ENCODE measurements at places on chromosomes 3 and 15.

GRCh38 chr3:43531835-43532234 lies 90.0 kb downstream of the ANO10 start:
- peak; percentile 83 for DNase-seq

GRCh38 chr3:164507886-164508285 lies 570.4 kb downstream of the SI start:
- no peak for DNase-seq

DNA sequence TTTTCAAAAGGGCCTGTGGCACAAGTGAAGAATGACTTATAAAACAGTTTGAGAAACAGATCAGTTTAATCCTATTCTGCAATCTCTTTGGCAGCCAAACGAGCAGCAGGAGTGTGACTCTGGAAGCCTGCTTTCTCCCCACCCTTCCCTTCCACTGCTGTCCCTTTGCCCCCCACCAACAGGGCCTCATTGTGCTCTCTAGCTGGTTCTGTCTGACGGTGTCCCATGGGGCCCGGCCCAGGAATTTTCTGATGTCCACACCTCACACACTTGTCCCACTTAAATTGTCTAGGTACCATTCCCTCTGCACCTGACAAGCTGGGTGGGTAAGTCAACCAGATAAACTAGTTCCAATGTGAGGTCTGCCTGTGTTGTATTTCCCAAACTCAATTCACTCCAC lies 16.4 kb downstream of the SLCO2A1 start:
- DNase-seq = no peak

GRCh38 chr15:20340931-20341661 lies 200.5 kb downstream of the GOLGA6L6 start:
- DNase-seq = peak; percentile 14

DNA sequence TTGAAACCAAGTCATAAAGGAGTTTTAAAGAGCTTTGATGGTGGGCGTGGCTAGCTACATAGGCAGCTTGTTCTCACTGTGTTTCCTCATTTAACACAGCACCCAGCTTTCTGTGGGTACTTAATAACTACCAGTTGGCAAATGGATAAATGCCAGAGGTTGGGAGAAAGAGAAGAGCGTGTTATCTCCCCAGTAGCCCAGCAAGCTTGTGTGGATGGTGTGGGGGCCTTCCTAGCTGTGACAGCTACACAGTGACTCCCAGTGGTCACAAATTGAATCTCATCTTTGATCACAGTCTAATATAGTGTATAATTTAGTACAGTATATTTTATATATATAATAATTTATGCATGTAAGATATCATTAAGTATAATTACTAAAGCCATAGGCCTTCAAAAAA lies 984.1 kb downstream of the EPHA3 start:
- DNase-seq = peak; percentile 59

GRCh38 chr3:194472290-194472920 lies 14.4 kb downstream of the ATP13A3 start:
- peak; percentile 85 for DNase-seq

GRCh38 chr15:73028831-73029451 lies 23.3 kb upstream of the NEO1 start:
- DNase-seq = no peak

- DNase-seq = no peak
Measured at GRCh38 chr3:170012683-170013400, 25.0 kb upstream of the GPR160 start.

DNA sequence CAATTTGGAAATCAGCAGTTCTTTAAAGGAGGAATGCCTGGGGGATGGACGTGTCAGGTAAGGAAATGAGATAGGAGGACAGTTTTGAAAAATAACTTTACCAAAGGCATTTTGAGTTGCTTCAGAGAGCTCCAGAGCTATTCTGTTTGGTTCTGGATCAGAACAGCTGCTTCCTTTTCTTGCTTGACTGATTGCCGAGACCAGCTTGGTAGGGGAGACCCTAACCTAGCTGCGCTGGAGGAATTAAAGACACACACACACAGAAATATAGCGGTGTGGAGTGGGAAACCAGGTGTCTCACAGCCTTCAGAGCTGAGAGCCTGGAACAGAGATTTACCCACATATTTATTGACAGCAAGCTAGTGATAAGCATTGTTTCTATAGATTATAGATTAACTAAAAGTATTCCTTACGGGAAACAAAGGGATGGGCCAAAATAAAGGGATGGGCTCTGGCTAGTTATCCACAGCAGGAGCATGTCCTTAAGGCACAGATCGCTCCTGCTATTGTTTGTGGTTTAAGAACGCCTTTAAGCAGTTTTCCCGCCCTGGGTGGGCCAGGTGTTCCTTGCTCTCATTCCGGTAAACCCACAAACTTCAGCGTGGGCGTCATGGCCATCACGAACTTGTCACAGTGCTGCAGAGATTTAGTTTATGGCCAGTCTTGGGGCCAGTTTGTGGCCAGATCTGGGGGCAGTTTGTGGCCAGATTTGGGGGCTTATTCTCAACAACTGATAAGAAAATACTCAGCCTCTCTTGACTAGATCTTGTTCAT lies 556.0 kb downstream of the ROBO1 start:
- no peak for DNase-seq

GRCh38 chr3:94365006-94365405 lies 302.1 kb downstream of the NSUN3 start:
- DNase-seq = no peak

DNA sequence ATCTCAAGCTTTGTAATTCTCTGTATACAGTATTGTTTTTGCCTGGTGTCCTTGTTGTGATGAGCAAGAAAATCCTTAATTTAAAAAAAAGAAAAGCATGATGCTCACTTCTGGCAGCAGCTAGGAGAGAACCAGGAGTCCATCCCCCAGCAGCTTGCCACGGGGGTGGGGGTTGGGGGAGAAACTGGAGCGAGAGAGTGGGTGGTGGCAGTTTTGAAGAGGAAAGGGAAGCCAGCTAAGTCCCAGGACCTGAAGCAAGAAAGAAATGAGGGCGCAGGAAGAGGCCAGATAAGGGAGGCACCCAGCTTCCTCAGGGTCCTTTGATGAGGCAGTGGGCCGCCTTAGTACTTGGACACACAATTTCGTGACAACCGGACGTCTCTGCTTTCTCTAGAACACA lies 23.5 kb downstream of the CHAC1 start:
- DNase-seq = no peak

GRCh38 chr3:57890874-57891273 lies 117.3 kb upstream of the FLNB start:
- no peak for DNase-seq

GRCh38 chr3:136925425-136926190 lies 32.2 kb upstream of the IL20RB start:
- no peak for DNase-seq

- no peak for DNase-seq
Measured at GRCh38 chr15:66157507-66157906, 96.0 kb downstream of the MEGF11 start.

GRCh38 chr3:10164546-10165393 lies at the start of gene IRAK2:
Gene IRAK2 (plus strand): TSS chr3:10164919. CDS start chr3:10164955, 36 bp downstream.
- peak; percentile 71 for DNase-seq

DNA sequence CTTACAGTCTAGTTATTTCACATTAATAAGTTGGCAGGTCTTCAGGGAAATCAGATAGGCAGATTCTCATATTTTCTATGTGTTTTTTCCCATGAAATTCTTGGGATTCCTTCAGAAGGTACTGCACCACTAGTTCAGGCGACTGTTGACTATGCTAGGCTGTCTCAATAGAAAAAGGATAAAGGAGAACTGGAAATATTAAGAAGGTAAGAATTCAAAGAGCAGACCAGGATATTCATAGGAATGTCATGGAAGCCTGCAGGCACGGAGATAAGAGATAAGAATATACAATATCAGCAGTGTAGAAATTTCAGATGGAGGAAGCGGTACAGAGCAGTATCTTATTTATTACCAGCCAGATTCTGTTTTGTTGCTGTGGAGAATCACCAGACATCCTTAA lies 432.1 kb upstream of the MDFIC2 start:
- no peak for DNase-seq

GRCh38 chr15:78762985-78763795 lies 48.1 kb downstream of the ADAMTS7 start:
- DNase-seq = no peak

- no peak for DNase-seq
Measured at GRCh38 chr3:46844397-46844796, 18.8 kb downstream of the MYL3 start.

- peak; percentile 84 for DNase-seq
Measured at GRCh38 chr3:102136183-102136582, 286.9 kb downstream of the NFKBIZ start.

DNA sequence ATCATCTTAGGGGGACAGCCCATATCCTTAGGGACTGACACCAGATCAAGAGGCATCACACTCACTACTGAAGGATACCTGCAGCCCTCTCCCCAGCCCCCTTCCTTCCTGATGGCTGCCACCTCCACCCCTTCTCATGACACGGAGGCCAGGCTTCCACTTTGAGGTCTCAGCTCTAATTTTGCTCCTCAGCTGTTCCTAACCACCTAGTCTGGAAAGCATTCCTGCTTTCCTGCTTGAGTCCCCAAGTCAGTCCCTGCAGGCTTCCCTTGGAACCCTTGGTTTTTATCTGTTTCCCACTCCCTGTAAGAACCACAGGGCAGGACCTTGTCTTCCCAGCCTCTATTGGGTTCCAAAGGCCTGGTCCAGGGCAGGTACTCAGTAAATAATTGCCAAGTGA lies 3.2 kb downstream of the C3orf18 start:
- DNase-seq = no peak

GRCh38 chr3:157916672-157917071 lies 189.5 kb downstream of the SHOX2 start:
- DNase-seq = peak; percentile 78

DNA sequence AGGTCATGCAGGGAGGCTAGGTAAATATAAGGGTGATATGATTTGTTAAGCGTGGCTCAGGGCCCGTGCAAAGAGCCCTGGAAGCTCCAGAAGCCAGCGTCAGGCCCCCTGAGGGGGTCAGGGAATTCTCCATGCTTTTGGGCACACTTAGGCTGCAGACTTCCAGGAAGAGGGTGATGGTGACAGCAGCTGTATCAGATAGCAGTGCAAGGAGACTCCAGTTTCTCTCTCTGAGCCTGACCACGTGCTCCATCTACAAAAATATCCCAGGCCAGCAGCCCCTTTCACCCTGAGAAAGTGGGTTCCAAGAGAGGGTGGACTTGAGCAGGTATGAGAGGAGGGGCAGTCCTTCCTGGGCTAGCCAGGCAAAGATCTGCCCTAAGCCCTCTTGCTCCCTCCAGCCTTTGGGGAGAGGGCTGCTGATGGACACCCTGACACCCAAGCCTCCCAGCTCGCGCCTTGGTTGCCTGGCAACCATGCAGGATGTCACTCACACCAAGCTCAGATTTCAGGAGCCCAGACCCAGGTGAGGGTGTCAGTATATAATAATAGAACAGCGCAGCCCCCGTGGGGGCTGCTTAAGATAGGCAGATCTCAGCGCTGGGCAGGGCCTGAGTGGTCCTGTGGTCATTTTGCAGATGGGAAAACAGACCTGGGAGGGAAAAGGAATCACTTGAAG lies 35.8 kb downstream of the ATP2B2 start:
- DNase-seq = no peak

DNA sequence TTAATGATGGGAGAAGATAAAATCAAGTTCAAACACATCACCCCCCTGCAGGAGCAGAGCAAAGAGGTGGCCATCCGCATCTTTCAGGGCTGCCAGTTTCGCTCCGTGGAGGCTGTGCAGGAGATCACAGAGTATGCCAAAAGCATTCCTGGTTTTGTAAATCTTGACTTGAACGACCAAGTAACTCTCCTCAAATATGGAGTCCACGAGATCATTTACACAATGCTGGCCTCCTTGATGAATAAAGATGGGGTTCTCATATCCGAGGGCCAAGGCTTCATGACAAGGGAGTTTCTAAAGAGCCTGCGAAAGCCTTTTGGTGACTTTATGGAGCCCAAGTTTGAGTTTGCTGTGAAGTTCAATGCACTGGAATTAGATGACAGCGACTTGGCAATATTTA lies 67.5 kb upstream of the TSEN2 start:
- DNase-seq = no peak

DNA sequence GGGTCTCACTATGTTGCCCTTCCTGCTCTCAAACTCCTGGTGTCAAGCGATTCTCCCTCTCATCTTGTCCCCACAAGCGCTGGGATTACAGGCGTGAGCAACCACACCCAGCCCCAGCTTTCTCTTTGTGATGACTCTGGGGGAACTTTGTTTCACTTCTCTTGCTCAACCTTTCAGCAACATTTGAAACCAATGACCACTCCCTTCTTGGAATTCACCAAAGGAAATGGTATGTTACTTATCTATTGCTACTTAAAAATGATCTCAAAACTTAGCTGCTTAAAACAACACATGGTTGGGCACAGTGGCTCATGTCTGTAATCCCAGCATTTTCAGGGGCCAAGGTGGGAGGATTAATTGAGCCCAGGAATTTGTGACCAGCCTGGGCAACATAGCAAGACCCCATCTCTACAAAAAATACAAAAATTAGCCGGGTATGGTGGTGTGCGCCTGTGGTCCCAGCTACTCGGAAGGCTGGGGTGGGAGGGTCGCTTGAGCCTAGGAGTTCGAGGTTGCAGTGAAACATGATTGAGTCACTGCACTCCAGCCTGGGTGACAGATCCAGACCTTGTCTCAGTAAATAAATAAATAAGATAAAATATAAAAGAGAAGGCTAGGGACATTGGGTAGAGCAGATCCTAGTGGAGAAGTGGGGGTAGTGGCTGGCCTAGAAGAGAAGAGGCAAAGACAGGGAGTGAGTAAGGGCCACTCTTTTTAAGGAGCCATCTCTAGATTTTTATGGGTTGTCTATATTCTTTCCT lies 10.3 kb upstream of the COPG1 start:
- DNase-seq = no peak

GRCh38 chr3:183193762-183194689 lies 31.5 kb upstream of the LAMP3 start:
- peak; percentile 90 for DNase-seq

- no peak for DNase-seq
Measured at GRCh38 chr3:111971533-111972130, 7.2 kb upstream of the ABHD10 start.

- peak; percentile 72 for DNase-seq
Measured at GRCh38 chr3:29642393-29643033, 361.6 kb downstream of the RBMS3 start.

GRCh38 chr3:42780892-42781700 lies 8.0 kb upstream of the CCDC13 start:
- peak; percentile 92 for DNase-seq

DNA sequence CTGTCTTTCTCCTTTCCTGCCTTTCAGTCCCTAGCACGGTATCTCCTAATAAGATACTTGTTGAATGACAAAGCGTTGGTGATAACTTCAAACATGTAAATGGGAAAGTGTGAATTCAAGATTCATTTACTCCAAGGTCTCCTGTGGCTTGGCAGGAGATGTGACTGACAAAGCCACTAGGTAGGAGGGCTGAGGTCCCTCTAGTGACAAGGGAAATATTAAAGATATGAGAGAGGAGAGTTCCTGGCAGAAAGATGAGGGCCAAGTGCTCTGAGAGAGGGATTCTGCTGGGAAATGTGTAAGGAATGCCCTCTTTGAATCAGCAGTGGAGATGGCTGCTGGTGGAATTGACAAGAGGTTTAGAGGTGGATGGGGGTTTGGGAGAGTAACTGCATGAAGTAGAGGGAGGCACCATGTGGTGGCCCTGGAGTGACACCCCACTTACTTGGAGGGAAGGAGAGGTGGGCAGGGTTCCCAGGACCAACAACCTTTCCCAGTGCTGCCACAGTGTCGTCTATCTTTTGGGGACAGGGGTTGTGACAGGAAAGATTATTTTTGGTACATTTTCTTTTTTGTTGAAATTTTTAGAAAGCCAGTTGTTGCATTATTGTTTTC lies 43.0 kb upstream of the SCAANT1 start:
- DNase-seq = no peak
